Peyer's patch (tissue), 4 donors: ENCODE measurements at places on chromosomes 7 and 10. TPM values are rescaled to one million over a fixed set of nuclear protein-coding genes. Genes with fewer than 3 reads are reported as not detected.

- no peak overlapping the region for H3K4me3 ChIP-seq
- no peaks in the 10 kb centered on the region for H3K27me3 ChIP-seq
- H3K4me1 ChIP-seq = no peaks in the 10 kb centered on the region
- H3K36me3 ChIP-seq = no peaks in the 10 kb centered on the region
Observed at GRCh38 chr7:87344446-87344845, 1.0 kb upstream of the CROT start.

DNA sequence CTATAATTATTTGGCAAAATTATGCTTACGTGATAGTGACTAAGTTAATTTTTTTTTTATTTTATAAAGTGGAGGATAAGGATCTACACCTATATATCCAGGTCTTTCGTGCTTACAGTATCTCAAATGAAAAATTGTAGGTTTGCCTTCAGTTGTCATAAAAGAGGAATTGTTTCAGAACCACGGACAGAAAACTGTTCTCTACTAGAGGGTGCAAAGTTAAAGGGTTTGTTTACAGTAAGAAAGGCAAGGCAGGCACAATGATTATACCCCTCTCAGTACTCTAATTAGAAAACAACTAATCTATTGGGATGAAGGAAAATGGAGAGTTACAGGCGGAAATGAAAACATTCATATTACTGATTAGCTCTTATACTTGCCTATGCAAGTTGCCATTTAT lies 1.5 kb downstream of the PCLO start:
- no peaks in the 10 kb centered on the region for H3K27me3 ChIP-seq
- H3K4me3 ChIP-seq = peak overlapping the region; percentile 79
- no peaks in the 10 kb centered on the region for H3K36me3 ChIP-seq
- no peak for DNase-seq

- peaks cover 10% of the 10 kb centered on the region for H3K4me1 ChIP-seq
- no peak for DNase-seq
- H3K27ac ChIP-seq = peak overlapping the region; percentile 70
- no peaks in the 10 kb centered on the region for H3K36me3 ChIP-seq
Observed at GRCh38 chr7:730501-731439, 3.7 kb upstream of the PRKAR1B start.

DNA sequence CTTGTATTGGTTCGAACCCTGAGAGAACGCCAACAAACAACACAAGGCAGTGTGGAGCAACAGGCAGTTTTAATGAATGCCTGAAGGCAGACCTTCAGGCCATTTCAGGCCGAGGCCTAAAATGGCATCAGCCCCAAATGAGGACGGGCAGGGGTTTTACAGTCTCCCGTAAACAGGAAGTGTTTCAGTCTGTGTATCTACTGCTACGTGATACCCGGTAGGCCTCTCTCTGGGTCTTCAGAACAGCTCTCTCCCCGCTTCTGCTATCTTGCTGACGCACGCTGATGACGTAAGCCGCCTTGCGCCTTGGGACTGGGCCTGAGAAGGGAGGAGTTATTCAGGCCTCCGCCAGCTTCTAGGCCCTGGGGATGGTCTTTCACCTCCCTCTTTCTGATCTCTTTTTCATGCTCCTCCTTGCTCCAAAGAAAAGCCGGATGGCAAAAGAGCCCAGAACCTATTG lies 67.7 kb downstream of the ST8SIA6 start:
- no peaks in the 10 kb centered on the region for H3K36me3 ChIP-seq
- H3K27me3 ChIP-seq = no peaks in the 10 kb centered on the region
- H3K4me3 ChIP-seq = no peak overlapping the region
- DNase-seq = no peak
- no peak overlapping the region for H3K27ac ChIP-seq

DNA sequence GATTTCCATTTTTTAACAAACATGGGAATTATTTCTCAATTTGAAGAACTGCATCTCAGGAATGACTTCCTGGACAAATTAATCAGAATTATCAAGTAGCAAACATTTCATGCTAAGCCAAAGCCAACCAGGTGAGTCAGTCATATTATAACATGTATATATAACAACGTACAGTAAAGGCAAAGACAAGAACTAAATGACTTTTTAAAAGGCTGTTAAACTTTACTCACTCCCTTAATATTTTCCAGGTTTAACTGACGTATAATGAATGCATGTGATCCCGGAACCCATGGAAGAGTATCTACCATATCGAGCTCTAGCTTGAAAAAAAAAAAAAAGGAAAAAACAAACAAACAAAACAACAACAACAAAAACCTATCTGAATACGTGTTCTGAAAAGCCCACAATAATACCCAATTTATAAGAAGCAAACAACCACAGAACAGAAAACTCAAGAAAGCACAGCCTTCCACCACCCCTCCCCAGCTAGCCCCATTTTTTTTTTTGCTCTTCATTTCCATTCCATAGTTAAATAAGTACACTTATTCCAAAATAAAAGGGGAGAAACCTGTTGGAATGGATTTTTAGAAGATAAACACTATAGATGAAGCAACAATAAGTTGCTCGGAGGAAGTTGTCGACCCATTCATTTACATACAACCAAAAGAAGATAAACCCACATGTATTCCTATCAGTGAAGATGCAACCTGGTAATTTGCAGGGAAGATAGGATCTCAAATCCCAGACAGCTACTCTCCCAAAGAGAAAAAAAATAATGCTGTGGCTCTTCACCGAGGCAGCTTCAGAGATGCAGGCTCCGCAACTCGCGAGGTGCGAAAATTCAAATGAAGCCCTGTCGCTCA lies 537 bp downstream of the NAPEPLD start:
- no peaks in the 10 kb centered on the region for H3K27me3 ChIP-seq
- no peaks in the 10 kb centered on the region for H3K36me3 ChIP-seq
- DNase-seq = no peak
- peak overlapping the region; percentile 95 for H3K27ac ChIP-seq
- peak overlapping the region; percentile 83 for H3K4me3 ChIP-seq

GRCh38 chr10:70737250-70737649 lies 47.9 kb downstream of the TBATA start:
- H3K4me3 ChIP-seq = no peak overlapping the region
- peak overlapping the region; percentile 82 for H3K27ac ChIP-seq
- H3K27me3 ChIP-seq = no peaks in the 10 kb centered on the region
- H3K4me1 ChIP-seq = no peaks in the 10 kb centered on the region

DNA sequence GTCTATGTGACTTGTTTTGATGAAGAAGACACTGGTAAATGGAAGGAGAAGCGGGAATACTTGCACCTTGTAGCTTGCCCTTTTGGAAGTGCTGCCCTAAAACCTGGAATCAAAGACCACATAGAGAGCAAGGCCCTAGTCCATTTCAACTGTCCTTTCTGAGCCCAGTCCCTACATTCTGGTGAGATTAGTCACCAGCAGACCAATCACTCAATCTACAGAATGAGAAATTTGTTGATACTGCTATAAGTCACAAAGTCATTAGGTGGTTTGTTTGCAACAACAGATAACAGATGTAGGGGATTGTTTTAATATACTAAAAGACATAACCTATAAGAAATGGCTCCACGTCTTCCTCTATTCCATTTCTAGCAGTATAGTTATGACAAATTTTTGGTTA lies 33.6 kb downstream of the WASL start:
- no peak overlapping the region for H3K27ac ChIP-seq
- DNase-seq = no peak
- no peaks in the 10 kb centered on the region for H3K4me1 ChIP-seq
- no peaks in the 10 kb centered on the region for H3K27me3 ChIP-seq

DNA sequence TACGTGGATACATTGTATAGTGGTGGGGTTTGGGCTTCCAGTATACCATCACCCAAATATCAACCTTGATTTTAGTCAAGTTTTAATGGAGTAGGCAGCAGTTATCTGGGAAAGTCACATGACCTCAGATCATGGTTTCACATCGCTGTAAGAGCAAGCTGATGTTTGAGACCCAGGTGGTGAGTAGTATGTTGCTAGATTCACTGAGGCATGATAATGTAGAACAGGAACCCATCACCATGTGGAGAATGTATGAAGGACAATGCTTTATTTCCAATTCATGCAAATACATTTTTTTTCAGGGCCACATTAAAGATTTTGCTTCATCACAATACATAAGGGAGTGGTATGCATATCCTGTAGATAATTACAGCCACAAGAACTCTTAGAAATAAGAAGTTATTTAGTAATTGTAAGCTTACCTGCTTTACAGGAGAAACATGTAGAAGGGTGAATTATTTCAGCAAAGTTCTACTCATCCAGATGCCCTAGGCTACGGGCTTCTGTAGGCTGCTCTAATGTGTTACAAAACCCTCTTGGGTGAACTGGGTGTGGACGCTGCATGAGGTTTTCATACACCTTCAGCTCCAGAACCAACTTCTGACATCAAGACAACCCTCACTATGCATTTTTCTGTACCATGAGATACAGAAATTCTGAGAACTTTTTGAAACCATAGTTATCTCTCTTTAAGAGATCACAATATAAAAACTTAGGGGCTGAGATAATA lies 27.6 kb upstream of the LAMB4 start:
- no peaks in the 10 kb centered on the region for H3K4me1 ChIP-seq
- H3K27me3 ChIP-seq = no peaks in the 10 kb centered on the region
- H3K4me3 ChIP-seq = no peak overlapping the region
- H3K27ac ChIP-seq = no peak overlapping the region

DNA sequence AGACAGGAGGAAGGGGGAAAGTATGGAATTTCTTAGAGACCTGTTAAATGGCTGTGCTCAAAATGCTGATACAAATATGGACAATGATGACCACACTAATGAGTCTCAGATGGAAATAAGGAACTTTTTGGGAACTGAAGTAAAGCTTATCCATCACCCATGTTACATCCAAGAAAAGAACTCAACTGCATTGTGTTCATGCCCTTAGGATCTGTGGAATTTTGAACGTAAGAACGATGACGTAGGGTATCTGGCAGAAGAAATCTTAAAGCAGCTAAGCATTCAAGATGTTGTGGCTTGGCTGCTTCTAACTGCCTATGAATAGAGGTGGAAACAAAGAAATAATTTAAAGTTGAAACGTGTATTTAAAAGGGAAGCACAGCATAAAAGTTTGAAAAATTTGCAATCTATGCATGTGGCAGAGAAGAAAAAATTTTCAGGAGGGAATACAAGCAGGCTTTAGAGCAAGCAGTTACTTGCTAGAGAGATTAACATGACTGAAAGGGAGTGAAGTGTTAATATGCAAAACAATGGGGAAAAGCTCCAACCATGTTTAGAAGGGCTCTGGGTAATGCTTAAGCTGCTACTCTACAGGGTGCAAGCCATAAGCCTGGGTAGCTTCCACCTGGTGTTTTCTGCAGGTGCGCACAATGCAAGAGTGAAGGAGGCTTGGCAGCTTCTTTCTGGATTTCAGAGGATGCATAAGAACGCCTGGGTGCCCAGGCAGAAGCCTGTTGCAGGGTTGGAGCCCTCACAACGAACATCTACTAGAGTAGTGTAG lies 499.7 kb upstream of the SEMA3D start:
- no peak overlapping the region for H3K4me3 ChIP-seq
- no peak overlapping the region for H3K27ac ChIP-seq
- no peaks in the 10 kb centered on the region for H3K4me1 ChIP-seq
- H3K36me3 ChIP-seq = no peaks in the 10 kb centered on the region
- DNase-seq = no peak

GRCh38 chr10:7855205-7855604 lies 36.9 kb downstream of the TAF3 start:
- H3K27me3 ChIP-seq = no peaks in the 10 kb centered on the region
- no peak overlapping the region for H3K4me3 ChIP-seq
- no peaks in the 10 kb centered on the region for H3K36me3 ChIP-seq
- no peak for DNase-seq
- no peaks in the 10 kb centered on the region for H3K4me1 ChIP-seq
- H3K27ac ChIP-seq = no peak overlapping the region

- no peaks in the 10 kb centered on the region for H3K4me1 ChIP-seq
- no peak for DNase-seq
- no peaks in the 10 kb centered on the region for H3K27me3 ChIP-seq
- H3K4me3 ChIP-seq = no peak overlapping the region
- H3K36me3 ChIP-seq = no peaks in the 10 kb centered on the region
Observed at GRCh38 chr10:6179078-6179477, 23.7 kb upstream of the PFKFB3 start.

DNA sequence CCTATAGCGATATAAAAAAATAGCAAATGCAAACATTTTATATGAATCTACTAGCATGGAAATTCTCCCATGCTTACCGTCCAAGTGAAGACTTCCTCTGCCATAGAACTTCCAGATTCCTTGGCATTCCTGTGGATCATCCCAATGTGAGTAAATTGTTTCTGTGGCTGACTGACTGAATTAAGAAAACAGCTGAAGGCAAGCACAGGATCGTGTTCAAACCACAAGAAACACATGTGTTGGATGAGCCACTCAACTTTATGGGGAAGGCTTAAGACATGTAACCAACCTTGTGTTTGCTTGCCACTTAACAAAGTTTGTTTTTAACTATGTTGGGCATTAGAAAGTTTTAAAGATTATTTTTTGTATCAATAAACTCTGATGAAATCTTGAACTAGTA lies 2.6 kb upstream of the MYPN start:
- no peak overlapping the region for H3K27ac ChIP-seq
- no peaks in the 10 kb centered on the region for H3K36me3 ChIP-seq
- no peaks in the 10 kb centered on the region for H3K4me1 ChIP-seq
- no peaks in the 10 kb centered on the region for H3K27me3 ChIP-seq

GRCh38 chr7:92279396-92280031 lies 33.7 kb downstream of the ANKIB1 start:
- H3K36me3 ChIP-seq = no peaks in the 10 kb centered on the region
- H3K4me1 ChIP-seq = no peaks in the 10 kb centered on the region
- H3K4me3 ChIP-seq = no peak overlapping the region
- no peak overlapping the region for H3K27ac ChIP-seq
- H3K27me3 ChIP-seq = no peaks in the 10 kb centered on the region
- DNase-seq = no peak

- no peaks in the 10 kb centered on the region for H3K36me3 ChIP-seq
- no peaks in the 10 kb centered on the region for H3K27me3 ChIP-seq
- H3K4me1 ChIP-seq = no peaks in the 10 kb centered on the region
- DNase-seq = no peak
- H3K4me3 ChIP-seq = no peak overlapping the region
Observed at GRCh38 chr7:107726356-107727130, 17.4 kb upstream of the CBLL1 start.

Gene C10orf71
- total RNA-seq = not detected

Gene PTPRE
- 31.8 TPM for total RNA-seq

Gene HMX3
- total RNA-seq = 3.4 TPM

Gene APBB1IP
- 32.2 TPM for total RNA-seq

Gene ZNF25
- 4.6 TPM for total RNA-seq
